ENCODE measurements at places on chromosomes 16 and 17.

DNA sequence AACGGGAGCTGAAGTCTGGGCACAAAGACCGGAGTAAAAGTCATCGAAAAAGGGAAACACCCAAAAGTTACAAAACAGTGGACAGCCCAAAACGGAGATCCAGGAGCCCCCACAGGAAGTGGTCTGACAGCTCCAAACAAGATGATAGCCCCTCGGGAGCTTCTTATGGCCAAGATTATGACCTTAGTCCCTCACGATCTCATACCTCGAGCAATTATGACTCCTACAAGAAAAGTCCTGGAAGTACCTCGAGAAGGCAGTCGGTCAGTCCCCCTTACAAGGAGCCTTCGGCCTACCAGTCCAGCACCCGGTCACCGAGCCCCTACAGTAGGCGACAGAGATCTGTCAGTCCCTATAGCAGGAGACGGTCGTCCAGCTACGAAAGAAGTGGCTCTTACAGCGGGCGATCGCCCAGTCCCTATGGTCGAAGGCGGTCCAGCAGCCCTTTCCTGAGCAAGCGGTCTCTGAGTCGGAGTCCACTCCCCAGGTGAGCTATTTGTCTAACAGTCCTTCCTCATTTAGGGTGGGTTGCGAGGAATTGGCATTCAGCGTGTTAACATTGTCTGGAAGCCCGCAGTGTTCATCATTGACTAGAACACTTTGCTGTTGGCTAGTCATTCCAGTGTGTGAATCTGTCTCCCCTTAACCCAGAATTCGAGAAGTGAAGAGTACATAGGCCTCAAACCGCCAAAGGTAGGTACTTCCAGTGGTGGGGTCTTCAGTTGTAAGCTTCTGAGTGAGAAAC is 1.5 kb downstream of the CDK12 start:
- DNase-seq = no peak

DNA sequence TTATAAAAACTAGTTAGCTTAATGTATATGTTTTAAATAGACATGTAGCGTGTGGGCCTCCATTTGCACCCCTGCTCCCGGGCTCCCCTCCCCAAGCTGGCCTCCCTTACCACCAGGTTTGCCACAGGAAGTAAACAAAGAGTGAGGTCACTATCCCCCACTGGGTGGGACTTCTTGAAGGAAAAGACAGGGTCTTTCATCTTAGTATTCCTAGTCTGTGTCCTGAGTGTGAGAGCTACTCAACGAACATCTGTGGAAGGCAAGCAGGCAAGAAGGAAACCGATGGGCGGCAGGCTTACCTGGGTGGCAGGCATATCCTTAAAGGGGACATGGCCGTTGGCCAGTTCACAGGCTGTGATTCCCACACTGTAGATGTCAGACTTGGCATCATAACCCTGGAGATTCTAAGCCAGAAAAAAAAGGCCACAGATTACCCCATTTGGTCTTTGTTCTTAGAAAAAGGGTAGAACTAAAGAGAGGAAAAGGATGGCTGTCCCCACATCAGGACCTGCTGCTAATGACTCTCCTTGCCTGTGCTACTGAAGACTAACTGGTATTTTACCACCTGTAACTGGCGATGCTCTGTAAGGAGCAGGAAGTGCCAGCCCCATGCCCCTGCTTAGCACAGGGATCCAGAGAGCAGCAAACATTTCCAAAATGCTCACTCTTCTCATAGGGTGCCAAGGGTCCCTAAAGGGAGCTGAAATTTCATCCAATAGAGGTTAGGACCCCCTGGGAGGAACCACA is 6.6 kb upstream of the LIMD2 start:
- DNase-seq = peak; percentile 12

DNA sequence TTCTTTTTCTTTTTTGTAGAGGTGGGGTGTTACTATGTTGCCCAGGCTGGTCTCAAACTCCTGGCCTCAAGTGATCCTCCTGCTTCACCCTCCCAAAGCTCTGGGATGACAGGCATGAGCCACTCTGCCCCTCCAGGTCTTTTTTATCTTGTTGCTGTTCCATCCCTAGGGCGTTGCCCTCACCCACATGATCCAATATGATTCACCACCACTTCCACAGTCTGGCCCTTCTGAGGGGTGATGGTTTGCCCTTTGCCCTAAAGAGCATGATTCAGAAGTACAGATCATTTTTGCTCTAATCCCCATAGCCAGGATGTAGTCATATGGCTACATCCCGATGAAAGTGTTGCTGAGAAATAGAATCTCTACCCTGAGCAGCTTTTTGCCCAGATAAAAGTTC is 18.8 kb downstream of the STX4 start:
- no peak for DNase-seq

DNA sequence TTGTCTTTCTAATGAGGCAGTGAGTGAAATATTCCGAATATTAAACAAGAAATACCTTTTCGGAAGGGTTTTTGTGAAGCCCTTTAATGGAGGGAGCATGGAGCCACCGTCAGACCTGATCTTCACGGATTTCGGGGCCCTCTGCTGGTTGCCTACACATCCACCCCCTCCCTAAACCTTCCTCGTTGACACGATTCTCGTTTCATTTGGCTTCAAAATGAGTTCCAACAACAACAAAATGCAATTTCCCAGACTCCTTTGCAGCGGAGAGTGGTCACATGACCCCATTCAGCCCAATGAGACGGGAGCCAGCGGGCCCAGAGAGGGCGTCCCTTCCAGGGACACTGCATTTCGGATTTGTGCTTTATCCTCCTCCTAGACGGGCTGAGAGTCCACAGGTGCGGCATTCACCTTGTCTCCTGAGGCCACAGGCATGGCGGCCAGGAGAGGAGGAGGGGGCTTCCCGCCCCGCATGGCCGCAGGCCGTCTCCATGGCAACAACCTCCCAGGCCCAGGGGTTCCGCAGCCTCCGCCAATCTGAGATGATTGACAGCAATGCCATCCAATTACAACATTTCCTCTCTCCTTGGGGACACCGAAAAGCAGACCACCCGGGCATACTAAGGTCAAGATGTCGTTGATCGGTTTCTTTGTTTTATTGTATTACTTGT is 259.8 kb downstream of the C16orf95 start:
- DNase-seq = no peak

GRCh38 chr17:14118951-14119350 is 49.6 kb downstream of the COX10 start:
- peak; percentile 88 for DNase-seq

DNA sequence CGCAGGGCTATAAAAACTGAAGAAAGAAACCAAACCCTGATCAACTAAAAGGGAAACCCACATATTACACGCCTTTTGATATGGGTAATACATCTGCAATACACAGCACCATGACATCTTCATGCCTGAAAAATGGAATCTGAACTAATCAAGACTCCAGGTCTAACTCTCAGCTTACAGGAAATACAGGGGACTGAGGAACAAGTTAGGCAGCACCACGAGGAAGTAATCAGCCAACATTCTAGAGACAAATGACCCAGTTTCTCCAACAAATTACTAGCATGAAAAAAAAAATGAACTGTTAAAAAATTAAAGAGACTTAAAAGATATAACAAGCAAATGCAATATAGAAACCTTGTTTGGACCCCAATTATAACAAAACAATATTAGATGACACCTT is 9.1 kb downstream of the SLC39A11 start:
- no peak for DNase-seq

DNA sequence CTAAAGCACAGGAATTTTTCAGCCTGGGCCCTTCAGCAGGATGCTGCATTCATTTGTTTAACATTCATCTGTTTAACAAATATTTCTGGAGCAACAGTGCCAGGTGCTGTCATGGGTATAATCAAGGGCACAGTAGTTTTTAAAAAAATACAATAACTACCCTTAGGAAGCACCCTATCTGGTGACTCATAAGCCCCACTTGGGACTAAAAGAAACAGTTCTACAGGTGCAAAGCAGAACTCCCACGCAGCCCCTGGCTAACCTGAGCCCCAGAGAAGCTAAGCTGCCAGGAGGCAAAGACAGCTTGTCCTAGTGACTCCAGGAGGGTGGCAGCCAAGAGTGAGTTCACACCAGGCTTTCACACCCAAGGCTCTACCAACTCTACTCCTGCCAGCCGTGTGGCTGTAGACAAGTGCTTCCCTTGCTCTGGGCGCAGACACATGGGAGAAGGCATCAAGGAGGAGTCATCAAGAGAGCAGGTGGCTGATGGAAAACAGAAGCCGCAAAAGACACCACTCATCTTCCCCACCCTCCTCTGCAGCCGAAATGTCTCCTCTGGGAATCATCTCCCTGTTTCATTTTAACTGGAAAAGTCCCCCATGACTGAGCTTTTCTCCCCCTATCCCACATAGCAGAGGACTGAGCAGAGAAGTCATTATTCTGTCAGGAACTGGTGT is 14.4 kb downstream of the CUEDC1 start:
- DNase-seq = no peak

- DNase-seq = no peak
Observed at GRCh38 chr16:58889516-58889915, 155.4 kb upstream of the GOT2 start.

DNA sequence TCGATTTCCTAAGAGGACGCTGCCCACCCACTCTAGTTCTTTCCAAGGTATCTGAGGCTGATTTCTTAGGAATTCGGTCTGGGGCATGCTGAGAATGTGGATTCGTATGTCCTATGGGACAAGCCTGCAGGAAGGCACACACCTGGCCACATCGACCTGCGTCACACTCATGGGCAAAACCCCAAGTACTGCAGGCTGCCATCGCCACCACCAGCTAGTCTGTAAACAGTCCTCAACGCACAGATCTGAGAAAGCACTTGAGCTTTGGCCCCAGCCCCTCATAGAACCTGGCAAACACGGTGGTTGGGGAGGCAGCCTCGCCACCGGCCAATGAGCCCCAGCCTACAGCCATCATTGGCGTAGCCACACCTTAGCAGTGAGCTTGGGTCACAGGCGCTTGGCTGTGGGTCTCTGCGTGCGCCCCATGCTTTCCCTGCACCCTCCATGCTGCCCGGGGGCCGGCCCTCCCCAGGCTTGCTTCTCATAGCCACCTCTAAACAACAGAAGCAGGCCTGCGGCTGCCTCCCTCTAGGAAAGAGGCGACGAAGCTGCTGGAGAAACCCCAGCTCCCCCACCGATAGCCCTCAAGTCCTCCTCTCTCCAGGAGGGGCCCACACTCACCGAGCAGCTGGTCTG is 75.1 kb downstream of the ZNF778 start:
- DNase-seq = no peak

- no peak for DNase-seq
Observed at GRCh38 chr16:15493466-15494180, 59.2 kb downstream of the BMERB1 start.

- no peak for DNase-seq
Observed at GRCh38 chr17:47846716-47847340, 4.1 kb downstream of the SP6 start.

GRCh38 chr17:28567604-28568003 is 3.7 kb downstream of the PIGS start:
- DNase-seq = no peak

GRCh38 chr17:42456223-42457106 is 2.2 kb upstream of the ATP6V0A1 start:
- DNase-seq = peak; percentile 80

GRCh38 chr16:24822974-24823373 is 22.8 kb upstream of the SLC5A11 start:
- DNase-seq = no peak

GRCh38 chr17:44269535-44270240 is 1.8 kb upstream of the SLC4A1 start:
- no peak for DNase-seq

DNA sequence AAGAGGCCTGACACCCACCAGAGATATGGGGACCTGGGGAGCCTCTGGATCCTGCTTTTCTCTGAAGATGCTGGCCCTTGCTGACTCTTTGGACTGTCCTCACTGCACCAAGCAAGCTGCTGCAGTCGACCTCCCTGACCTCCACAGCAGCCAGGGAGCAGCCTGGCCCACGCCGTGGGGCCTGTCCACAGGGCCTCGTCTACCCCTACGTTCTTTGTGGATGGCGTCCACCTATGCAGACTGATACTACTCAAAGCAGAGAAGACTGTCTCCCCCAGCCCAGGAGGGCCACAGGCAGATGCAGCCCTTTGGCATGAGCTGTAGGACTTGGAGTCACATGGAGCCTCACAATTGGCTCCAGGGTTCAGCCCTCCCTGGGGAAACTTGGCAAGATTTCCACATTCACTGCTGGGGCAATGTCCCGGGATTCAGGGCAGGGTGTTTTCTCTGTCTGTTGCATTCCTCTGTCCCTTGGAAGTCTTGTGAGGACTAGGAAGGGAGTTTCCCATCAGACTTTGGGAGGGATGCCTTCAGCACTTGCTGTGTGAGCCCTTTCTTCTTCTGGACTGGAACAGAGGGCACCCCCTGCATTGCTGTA is 152.2 kb downstream of the NTN1 start:
- no peak for DNase-seq

GRCh38 chr16:57091975-57092785 is at the start of gene CPNE2:
CPNE2 (plus strand) TSS chr16:57092583; CDS start chr16:57110743, 18,160 bp downstream.
- DNase-seq = no peak

- DNase-seq = no peak
Observed at GRCh38 chr16:57987441-57988177, 12.9 kb downstream of the ZNF319 start.

GRCh38 chr16:55571191-55571897 is 4.9 kb downstream of the CAPNS2 start:
- no peak for DNase-seq

GRCh38 chr16:25707982-25708583 is 16.3 kb downstream of the HS3ST4 start:
- peak; percentile 31 for DNase-seq

DNA sequence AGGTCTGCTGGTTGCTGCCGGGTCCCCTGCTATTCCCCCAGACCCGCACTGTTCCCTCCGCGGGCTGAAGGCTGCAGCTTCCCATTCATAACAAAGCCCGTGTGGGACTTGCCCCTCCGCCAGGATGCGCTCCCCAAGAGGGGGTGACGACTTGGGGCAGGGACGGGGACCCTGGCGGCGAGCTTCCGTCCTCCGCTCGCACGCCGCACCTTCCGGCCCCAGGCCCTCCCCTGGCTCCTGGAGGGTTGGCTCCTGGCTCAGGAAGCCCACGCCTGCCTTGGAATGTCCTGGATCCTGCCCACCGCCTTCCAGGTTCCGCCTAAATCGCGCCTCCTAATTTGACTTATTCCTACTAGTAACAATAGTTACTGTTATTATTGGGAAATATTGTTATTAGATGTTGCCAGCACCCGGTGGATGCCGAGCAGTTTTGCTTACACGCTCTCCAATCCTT is 1.1 kb upstream of the TFAP4 start:
- DNase-seq = peak; percentile 70

GRCh38 chr16:20866145-20866772 is 33.9 kb downstream of the DCUN1D3 start:
- no peak for DNase-seq

DNA sequence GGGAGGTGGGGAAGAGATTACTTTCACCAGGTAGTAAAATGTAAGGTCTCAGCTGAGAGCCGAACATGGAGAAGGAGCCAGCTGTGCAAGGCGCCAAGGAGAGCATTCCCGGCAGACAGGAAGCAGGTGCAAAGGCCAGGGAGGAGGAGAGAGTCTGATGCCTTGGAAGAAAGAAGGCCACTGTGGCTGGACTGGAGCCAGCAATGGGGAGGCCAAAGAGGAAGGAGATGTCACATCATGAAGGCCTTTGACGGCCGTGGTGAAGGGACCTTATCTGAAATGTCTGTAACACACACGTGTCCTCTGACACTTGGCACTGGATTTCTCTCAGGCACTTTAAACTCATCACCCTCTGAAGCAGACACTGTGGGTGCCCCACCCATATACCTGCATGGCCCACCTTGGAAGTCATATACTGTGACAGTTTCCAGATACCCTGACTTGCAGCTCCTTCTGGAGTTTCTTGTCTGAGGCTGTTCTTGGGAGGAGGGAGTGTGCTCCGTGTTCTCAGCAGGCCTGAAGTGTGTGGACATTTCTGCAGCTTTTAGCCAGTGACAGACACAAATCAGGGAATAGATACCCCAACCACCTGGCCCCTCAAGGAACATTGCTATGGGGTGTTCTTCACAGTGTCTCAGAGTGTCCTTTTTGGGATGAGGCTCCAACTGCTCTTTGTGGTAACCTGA is 1.9 kb upstream of the SLC5A2 start:
- DNase-seq = no peak

Data from CD4-positive, CD25-positive, alpha-beta regulatory T cell (primary cell).